Left lobe of liver (tissue), 2 donors: ENCODE measurements at places on chromosomes 2 and 18. TPM values are rescaled to one million over a fixed set of nuclear protein-coding genes. Genes with fewer than 3 reads are reported as not detected.

GRCh38 chr18:77766421-77766820, 516.8 kb downstream of the GALR1 start:
- DNase-seq, result no peak

HSBP1L1 gene
- 20.2 TPM for total RNA-seq

EIF2AK3 gene
- total RNA-seq, result 11.8 TPM

MGAT4A gene
- 6.9 TPM for total RNA-seq

DNA sequence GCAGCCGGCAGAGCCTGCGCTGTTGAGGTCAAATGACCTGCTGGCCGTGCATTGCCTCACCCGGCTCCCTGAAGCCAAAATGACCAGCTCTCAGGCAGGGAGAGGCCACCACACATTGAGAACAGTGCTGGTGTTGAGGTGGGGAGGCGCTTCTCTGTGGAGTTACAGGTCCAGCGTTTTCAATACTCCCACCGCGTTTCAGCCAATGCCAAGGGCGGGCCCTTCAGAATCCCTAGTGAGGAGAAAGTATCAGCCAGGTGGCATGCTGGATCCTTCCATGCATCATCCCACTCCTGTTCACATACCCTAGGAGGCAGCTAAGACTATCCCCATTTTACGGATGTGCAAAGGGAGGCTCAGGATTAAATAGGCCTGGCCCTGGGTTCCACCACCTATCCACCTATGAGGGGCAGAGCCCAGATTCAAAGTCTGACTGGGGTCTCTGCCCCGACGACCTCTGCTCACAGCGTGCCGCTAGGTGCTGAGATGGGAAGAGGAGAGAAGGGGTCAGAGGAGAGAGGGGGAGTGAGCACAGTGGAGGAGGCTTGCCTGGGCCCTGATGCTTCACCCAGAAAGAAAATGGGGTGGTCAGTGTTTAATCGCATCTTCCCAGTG, 137.6 kb upstream of the ID2 start:
- DNase-seq, result peak; percentile 40

KCNF1 gene
- total RNA-seq, result not detected
